ENCODE measurements at places on chromosomes 7 and 10.
A peak's percentile ranks its signal among the peaks of the same experiment; 100 is the strongest.

GRCh38 chr7:63073286-63073685, 925.4 kb upstream of the ZNF722 start:
- H3K27ac ChIP-seq = no peak overlapping the region
- H3K36me3 ChIP-seq = peaks cover 13% of the 10 kb centered on the region
- H3K4me1 ChIP-seq = no peaks in the 10 kb centered on the region
- DNase-seq = no peak
- no peaks in the 10 kb centered on the region for H3K27me3 ChIP-seq
- no peak overlapping the region for H3K4me3 ChIP-seq

- peaks cover 6% of the 10 kb centered on the region for H3K27me3 ChIP-seq
- H3K27ac ChIP-seq = no peak within 1 kb of the TSS
- no peak for DNase-seq
- peaks cover 14% of the 10 kb centered on the region for H3K36me3 ChIP-seq
Measured at GRCh38 chr10:121988361-121989324, at the start of gene TACC2. TSS of gene TACC2 (plus strand) at chr10:121989163. CDS start at chr10:122021982, 32,819 bp downstream.

DNA sequence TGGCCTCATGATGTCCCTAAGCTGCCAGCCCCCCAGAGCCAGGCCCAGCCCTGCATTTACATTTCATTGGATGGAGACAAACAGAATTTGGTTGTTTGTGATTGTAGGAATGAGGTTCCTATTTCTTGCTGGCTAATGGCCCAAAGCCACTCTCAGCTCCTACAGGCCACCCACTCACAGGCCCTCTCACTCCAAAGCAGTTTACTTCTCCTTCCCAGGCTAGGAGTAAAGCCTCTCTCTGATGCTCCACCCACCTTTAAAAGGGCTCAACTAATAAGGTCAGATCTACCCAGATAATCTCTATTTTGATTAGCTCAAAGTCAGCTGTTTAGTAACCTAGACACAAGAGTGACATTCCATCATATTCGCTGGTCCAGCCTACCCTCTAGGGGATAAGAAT, 11.2 kb upstream of the CUZD1 start:
- peaks cover 31% of the 10 kb centered on the region for H3K36me3 ChIP-seq
- no peak overlapping the region for H3K4me3 ChIP-seq
- H3K27me3 ChIP-seq = no peaks in the 10 kb centered on the region
- DNase-seq = no peak
- no peak overlapping the region for H3K27ac ChIP-seq
- peaks cover 36% of the 10 kb centered on the region for H3K4me1 ChIP-seq

GRCh38 chr7:69204943-69205342, 393.3 kb upstream of the AUTS2 start:
- H3K27me3 ChIP-seq = no peaks in the 10 kb centered on the region
- no peak for DNase-seq
- H3K36me3 ChIP-seq = no peaks in the 10 kb centered on the region
- no peak overlapping the region for H3K27ac ChIP-seq
- no peaks in the 10 kb centered on the region for H3K4me1 ChIP-seq

DNA sequence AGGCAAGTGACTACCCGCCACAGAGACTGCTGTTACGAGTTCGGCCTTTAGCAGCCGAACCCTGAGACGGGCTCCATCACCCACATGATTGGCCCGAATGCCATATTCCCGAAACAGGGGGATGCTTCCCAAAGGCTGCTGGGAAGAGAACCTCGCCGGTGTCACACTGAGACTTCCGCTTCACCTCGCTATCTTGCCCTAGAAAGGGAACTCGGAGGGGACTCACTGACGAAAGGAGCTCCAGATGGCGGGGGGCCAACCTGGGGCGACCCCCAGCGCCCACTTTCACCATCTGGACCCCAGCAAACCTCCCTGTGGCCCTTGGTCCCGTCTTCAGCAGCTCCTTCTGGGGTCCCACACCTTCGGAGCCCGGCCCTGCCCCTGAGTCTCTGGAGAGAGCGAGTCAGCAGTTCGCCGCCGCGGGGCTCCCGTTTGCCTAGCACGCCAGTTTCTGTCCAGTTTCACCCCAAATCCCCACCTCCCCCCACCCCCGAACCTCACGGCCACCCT, 529 bp downstream of the HPS1 start:
- H3K4me3 ChIP-seq = peak overlapping the region; percentile 97
- H3K27me3 ChIP-seq = peaks cover 6% of the 10 kb centered on the region
- peaks cover 13% of the 10 kb centered on the region for H3K36me3 ChIP-seq

GRCh38 chr10:91032611-91033206, 111.8 kb upstream of the ANKRD1 start:
- H3K4me3 ChIP-seq = no peak overlapping the region
- H3K27me3 ChIP-seq = no peaks in the 10 kb centered on the region
- H3K27ac ChIP-seq = no peak overlapping the region
- peaks cover 21% of the 10 kb centered on the region for H3K4me1 ChIP-seq

DNA sequence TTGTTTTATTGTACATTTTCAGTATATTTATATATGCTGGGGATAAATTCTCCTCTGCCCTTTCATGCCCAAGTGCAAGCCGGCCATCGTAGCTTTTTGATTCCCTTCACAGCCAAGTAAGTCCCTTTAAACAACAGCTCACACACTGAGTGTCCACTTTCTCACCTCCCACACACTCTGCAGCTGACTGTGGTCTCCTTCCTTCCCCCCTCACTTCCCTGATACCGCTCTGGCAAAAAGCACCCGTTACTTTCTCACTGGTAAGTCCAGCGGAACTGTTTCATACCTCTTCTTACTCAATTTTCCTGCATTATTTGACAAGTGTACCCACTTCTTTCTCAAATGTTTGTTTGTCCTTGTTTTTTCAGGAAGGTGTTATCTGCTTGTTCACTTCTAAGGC, 35.2 kb downstream of the MGAM start:
- peaks cover 9% of the 10 kb centered on the region for H3K27me3 ChIP-seq
- no peaks in the 10 kb centered on the region for H3K4me1 ChIP-seq
- DNase-seq = no peak

- H3K27me3 ChIP-seq = no peaks in the 10 kb centered on the region
- H3K4me3 ChIP-seq = no peak overlapping the region
- H3K4me1 ChIP-seq = peaks cover 9% of the 10 kb centered on the region
- H3K27ac ChIP-seq = no peak overlapping the region
- H3K36me3 ChIP-seq = no peaks in the 10 kb centered on the region
Measured at GRCh38 chr7:101936611-101937231, 119.3 kb downstream of the CUX1 start.

- H3K27me3 ChIP-seq = peaks cover 11% of the 10 kb centered on the region
- H3K36me3 ChIP-seq = no peaks in the 10 kb centered on the region
- peak overlapping the region; percentile 3 for H3K4me3 ChIP-seq
- peak; percentile 27 for DNase-seq
Measured at GRCh38 chr10:110739811-110740271, 95.7 kb downstream of the RBM20 start.

GRCh38 chr7:133807624-133808492, 319.3 kb upstream of the LRGUK start:
- H3K36me3 ChIP-seq = no peaks in the 10 kb centered on the region
- H3K27ac ChIP-seq = no peak overlapping the region
- no peaks in the 10 kb centered on the region for H3K27me3 ChIP-seq
- no peak overlapping the region for H3K4me3 ChIP-seq
- no peak for DNase-seq

DNA sequence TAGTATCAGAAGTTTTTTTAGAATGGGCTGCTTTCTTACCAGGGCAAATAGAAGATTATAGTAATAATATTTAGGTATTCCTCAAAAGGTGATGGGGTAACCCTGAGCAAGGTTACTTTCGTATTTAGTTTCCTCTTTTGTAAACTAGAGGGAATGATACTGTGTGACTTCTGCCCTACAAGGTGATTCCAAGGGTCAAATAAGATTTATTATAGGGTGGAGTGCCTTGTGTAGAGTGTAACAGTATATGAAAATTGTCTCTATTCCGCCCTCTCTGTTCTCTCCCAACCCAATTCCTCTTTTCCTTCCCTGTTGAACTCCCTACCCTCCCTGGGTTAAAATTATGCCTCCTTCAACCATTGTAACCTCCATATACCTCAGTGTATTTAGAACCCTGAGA, 5.3 kb downstream of the SLC35G1 start:
- H3K27me3 ChIP-seq = no peaks in the 10 kb centered on the region
- no peaks in the 10 kb centered on the region for H3K36me3 ChIP-seq
- DNase-seq = no peak
- H3K4me1 ChIP-seq = peaks cover 34% of the 10 kb centered on the region

- no peak overlapping the region for H3K4me3 ChIP-seq
- DNase-seq = no peak
- H3K4me1 ChIP-seq = no peaks in the 10 kb centered on the region
- no peak overlapping the region for H3K27ac ChIP-seq
- peaks cover 9% of the 10 kb centered on the region for H3K36me3 ChIP-seq
Measured at GRCh38 chr7:158324397-158325360, 262.9 kb downstream of the PTPRN2 start.

GRCh38 chr10:80485076-80485945, 31.2 kb downstream of the TSPAN14 start:
- H3K4me1 ChIP-seq = peaks cover 89% of the 10 kb centered on the region
- H3K4me3 ChIP-seq = peak overlapping the region; percentile 90
- H3K27ac ChIP-seq = peak overlapping the region; percentile 93
- DNase-seq = no peak
- no peaks in the 10 kb centered on the region for H3K27me3 ChIP-seq
- peaks cover 12% of the 10 kb centered on the region for H3K36me3 ChIP-seq

GRCh38 chr7:92602352-92603088, 12.3 kb upstream of the FAM133B start:
- no peaks in the 10 kb centered on the region for H3K4me1 ChIP-seq
- H3K27me3 ChIP-seq = no peaks in the 10 kb centered on the region
- H3K4me3 ChIP-seq = no peak overlapping the region

GRCh38 chr7:69398986-69399385, 199.3 kb upstream of the AUTS2 start:
- peaks cover 4% of the 10 kb centered on the region for H3K27me3 ChIP-seq
- no peaks in the 10 kb centered on the region for H3K36me3 ChIP-seq
- H3K4me1 ChIP-seq = no peaks in the 10 kb centered on the region

Data from activated T-cell treated with anti-CD3 and anti-CD28 coated beads, Interleukin-2, amount 50 U/mL, for 72 hours (primary cell).